ENCODE measurements at places on chromosomes 7 and 10. TPM values are rescaled to one million over a fixed set of nuclear protein-coding genes. Genes with fewer than 3 reads are reported as not detected.

- H3K4me1 ChIP-seq = peaks cover 7% of the 10 kb centered on the region
- no peak overlapping the region for H3K27ac ChIP-seq
- DNase-seq = no peak
- H3K27me3 ChIP-seq = peaks cover 2% of the 10 kb centered on the region
- H3K36me3 ChIP-seq = no peaks in the 10 kb centered on the region
Measured at GRCh38 chr10:129853562-129853903, 110.5 kb downstream of the EBF3 start.

Gene NUDCD3
- 97.5 TPM for total RNA-seq

DNA sequence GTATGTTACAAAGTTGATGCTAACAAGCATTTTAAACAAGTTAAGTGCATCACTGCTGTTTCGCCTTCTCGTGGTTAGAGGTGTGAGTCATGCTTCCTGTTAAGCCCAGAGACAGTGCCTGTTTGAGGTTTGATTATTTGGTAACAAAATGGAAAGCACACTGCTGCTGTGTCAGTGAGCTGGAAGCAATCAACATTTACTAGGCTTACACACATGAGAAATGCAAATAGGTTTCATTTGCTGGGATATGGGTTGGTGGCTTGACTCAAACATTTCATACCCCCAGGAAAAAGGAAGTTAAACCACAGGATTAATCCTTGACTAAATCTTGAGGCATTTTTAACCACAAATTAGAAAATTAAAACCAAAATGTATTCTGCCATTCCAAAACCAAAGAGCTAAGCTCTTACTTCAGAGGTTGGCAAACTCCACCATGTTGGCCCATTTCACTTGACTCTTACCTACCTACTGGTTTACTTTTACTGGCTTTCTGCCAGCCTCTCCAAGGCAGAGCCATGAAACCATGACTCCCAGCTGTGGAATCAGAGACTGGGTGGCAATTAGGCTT lies 139.2 kb downstream of the ETV1 start:
- no peak overlapping the region for H3K27ac ChIP-seq
- no peaks in the 10 kb centered on the region for H3K4me1 ChIP-seq
- H3K36me3 ChIP-seq = no peaks in the 10 kb centered on the region
- H3K27me3 ChIP-seq = no peaks in the 10 kb centered on the region
- DNase-seq = no peak

- H3K4me3 ChIP-seq = no peak overlapping the region
- H3K27me3 ChIP-seq = peaks cover 1% of the 10 kb centered on the region
- H3K4me1 ChIP-seq = no peaks in the 10 kb centered on the region
- no peak overlapping the region for H3K27ac ChIP-seq
- H3K36me3 ChIP-seq = no peaks in the 10 kb centered on the region
- DNase-seq = no peak
Measured at GRCh38 chr7:152522571-152523067, 86.8 kb upstream of the KMT2C start.

Gene NUB1
- total RNA-seq = 41.5 TPM

- peaks cover 13% of the 10 kb centered on the region for H3K4me1 ChIP-seq
- no peaks in the 10 kb centered on the region for H3K36me3 ChIP-seq
- no peaks in the 10 kb centered on the region for H3K27me3 ChIP-seq
- no peak for DNase-seq
- H3K27ac ChIP-seq = no peak overlapping the region
Measured at GRCh38 chr10:113932854-113933253, 78.4 kb downstream of the NHLRC2 start.
